ENCODE measurements at places on chromosomes 1 and 21. TPM values are rescaled to one million over a fixed set of nuclear protein-coding genes. Genes with fewer than 3 reads are reported as not detected.

DNA sequence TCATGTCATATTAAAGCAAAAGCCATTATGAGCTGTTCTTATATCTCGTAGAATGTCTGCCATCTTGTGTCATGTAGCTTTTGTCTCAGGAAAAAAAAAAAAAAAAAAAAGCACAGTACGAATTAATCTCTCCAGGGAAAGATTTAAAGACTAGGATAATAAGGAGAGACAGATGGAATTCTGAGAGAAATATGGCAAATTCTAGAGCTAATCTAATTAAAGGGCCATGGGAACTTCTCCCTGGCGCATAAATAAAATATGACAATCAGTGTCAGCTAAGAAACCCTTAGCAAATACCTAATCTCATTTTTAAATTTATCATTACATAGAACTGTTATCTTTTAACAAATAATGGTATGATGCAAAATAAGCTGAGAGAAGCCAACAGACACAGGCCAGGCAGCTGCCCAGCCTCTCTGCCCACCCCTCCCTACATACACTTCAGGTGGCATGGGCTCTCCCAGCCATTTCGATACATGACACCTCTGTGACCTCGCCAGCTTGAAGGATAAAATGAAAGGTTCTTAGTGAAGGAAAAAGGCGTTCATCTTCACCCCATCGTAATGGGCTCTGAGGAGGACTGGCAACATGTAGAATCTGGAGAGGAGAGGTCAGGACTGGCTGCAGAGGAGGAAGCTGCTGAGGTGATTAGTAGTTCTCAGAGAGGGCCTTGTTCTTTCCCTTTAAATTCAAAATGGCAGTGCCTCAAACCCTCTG lies 39.8 kb downstream of the DISC1 start:
- DNase-seq = no peak

- no peak for DNase-seq
These were observed 14.6 kb downstream of the EPHX1 start for GRCh38 chr1:225824533-225824941.

DNA sequence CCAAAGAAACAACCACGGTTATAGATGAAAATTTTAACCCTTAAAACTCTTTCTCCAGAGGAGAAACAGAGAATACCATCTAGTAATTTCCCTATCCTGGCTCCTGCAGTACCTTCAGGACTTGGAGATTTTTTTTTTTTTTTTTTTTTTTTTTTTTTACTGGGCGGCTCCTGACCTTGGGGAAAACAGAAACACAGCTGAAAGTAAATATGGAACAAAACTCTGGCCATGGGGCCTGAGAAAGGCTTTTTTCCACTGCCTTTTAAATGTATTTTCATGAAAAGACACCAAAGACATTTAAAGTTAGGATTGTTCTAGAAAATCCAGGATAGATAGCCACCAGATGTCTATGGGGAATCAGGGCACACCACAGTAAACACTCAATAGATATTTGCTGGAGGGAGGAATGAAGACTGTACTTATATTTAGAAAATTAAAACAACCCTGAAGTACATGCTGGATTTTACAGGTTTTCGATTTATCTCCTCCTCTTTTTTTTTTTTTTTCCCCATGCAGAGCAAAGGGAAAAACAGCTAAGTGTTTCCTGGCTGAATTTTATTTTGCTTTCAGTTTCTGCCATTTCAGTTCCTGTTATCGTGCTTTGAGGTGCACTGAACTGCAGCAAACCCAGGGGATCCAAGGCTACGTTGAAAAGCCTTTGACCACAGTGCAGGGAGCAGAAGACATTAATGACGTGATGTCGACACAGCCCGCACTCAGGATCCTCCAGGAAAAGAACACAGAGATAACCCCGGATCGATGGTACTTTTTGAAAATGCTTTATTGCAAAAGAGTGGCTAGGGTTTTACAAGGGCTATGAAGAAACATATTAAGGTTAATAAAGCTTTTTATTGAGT lies 35.7 kb upstream of the CNN3 start:
- DNase-seq = no peak

MYCL gene
- total RNA-seq = 80.8 TPM

GRCh38 chr1:9291914-9292360 lies 757 bp upstream of the SPSB1 start:
- no peak for DNase-seq

Data from suprapubic skin (tissue), 4 donors.